Stimulated activated CD8-positive, alpha-beta memory T cell treated with anti-CD3 and anti-CD28 coated beads, Interleukin-15, amount 100 ng/mL, for 4 hours (primary cell): ENCODE measurements at places on chromosomes 13 and 19.

GRCh38 chr13:75902166-75903104, 266.3 kb downstream of the LMO7 start:
- DNase-seq: no peak

GRCh38 chr19:2207991-2208860, 27.9 kb downstream of the PLEKHJ1 start:
- DNase-seq: peak; percentile 17

DNA sequence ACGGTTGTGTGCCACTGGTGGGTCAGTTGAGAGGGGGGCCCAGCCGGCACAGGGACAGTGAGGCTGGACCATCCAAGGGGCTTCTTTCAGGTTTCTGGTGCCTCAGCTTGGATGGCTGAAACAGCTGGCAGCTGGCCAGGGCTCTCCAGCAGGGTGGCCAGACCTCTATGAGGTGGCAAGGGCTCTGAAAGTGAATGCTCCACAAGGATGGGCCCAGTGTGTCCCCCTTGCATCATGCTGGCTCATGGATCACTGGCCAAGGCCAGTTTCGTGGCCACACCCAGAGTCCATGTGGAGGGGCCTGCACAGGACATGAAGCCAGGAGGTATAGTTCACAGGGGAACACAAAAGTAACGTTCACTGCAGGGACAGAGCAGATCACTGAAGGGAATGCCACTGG, 49.6 kb downstream of the CDADC1 start:
- no peak for DNase-seq

DNA sequence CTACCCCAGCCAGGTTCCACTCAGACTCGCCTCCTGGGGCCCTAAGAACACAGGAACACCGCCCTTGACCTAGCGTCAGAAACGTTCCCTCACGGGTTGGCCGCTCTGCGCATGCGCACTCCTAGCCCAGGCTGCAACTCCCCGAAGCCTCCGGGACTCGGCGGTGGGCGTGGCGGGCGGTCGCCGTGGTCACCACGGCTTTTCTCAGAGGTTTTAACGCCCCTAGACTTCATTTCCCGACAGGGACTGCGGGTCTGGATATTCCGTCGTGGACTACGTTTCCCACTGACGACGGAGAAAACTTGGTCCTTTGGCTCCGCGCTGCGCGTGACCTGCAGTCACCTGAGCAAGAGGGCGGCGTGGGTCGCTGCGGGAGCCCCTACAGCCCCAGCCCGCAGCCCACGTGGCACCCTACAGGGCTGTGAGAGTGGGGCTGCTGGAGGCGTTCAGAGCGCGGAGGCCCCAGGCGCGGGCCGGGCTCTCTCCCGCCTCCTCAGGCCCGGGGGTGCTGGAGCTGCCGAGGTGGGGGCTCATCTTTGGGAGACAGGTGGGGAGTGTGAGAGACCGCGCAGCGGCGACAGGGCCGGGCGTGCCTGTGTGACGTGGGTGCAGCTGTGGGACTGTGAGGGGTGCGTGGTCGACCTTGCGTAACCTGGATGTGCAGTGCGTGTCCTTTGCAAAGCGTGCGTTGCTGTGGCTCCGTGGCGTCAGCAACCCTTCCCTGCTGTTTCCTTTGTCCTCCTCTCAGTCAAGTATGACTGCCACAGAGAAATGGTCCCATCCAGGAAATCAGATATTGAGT, 38.0 kb upstream of the ZNF573 start:
- DNase-seq: no peak

GRCh38 chr13:78033509-78033908, 114.9 kb upstream of the EDNRB start:
- no peak for DNase-seq

- no peak for DNase-seq
Measured at GRCh38 chr13:40764587-40765403, 6.2 kb downstream of the MRPS31 start.

DNA sequence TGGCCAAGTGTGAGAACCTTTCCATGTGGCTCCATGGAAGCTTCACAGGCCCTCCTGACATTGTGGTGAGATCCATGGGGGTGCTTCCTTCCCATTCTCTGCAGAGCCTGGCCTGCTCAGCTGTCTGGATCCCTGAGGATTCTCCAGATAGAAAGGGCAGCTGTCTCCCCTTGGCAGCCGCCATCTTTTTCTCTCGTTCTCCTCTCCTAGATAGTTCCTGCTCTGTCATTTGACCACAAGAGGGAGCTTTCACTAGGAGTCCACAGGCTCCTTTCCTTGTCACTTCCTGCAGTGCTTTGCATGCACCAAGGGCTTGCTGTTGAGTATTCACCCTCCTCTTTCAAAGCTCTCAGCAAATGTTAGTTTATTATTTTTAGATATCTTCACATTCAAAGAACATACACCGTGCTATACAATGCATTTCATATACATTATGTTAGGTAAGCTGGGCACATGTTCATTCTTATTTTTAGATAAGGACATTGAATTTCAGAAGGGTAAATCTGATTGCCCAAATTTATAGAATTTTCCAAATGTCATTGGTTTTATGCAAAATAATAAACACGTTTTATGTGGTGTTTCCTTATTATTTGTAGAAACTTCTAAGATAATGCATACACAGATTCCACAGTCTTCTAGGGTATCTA, 133.2 kb downstream of the FRY start:
- DNase-seq: no peak

GRCh38 chr19:56133858-56134653, 7.0 kb upstream of the ZNF444 start:
- DNase-seq: no peak

DNA sequence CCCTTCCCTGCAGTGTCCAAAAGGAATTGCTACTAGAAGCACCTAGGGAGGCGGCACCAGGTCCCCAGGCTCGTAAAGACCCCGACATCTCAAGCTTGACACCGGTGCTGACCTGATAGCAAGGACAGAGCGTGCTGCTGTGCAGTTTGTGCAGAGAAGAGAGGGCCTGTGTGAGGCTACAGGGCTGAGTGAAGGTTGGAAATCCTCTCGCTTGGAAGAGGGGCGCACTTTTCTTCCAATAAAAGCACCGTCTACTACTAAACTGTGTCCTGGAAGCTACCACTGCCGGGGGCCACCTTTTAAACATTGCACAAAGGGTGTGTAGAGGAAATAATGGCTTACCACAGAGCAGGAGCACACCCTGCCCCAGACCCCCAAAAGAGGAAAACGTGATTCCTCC, 11.0 kb downstream of the TMEM272 start:
- no peak for DNase-seq

- DNase-seq: no peak
Measured at GRCh38 chr13:59442944-59443486, 720.7 kb downstream of the DIAPH3 start.

DNA sequence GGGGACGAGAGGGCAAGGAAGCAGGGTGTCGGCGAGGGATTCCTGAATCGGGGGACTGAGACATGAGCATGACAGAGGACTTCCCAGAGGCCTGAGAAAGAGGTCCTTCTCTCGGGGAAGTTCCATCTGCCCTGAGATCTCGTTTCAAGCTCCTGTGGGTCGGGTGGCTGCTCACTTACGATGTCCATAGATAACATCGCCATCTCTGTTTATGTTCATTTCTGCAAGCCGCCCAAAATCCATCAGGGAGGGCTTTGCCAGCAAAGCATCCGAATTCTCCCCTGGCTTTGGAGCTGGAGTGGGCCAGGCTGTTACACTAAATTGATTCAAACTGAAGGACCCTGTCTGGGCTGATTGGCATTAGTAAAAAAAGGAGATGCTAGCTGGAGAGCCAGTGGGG, 5.9 kb downstream of the DMKN start:
- DNase-seq: no peak

GRCh38 chr19:47603706-47604565, 5.0 kb upstream of the BICRA start:
- no peak for DNase-seq
